Stimulated activated CD8-positive, alpha-beta memory T cell treated with anti-CD3 and anti-CD28 coated beads, Interleukin-4, amount 100 ng/mL, for 4 hours (primary cell): ENCODE measurements at places on chromosomes 12 and 14.

DNA sequence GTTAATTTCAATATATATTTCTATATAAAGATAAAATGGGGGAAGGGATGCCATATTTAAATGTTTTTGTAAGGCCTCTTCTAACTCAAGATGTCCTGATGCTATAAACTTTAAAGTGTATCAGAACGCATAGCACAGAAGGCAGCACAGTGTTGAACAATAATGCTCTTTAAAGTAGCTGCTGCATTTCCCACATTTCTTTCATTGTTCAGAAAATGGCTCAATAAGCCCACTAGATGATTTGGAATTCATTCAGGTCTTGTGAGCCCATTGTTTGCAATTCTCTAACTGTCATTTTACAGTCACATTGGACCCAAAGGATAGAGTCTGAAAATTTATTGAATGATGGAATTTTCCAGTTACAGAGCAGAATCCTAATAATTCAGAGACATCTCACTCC is 64.0 kb upstream of the PCED1B start:
- no peak for DNase-seq

DNA sequence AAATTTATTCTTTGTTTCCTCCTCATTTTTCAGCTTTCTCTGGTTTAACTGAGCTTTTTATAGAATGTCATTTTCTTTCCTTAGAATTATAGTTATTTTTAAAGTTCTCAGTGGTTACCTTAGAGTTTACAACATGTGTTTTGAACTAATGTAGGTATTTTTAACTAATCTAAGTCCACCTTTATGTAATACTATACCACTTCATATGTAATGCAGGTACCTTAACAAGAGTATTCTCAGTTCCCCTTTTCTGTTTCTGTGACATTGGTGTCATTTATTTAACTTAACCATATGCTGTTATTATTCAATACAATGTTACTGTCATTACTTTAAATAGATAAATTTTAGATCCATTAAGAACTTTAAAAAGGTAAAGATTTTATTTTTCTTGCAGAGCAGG is 30.3 kb upstream of the KCNC2 start:
- DNase-seq = no peak

GRCh38 chr12:59059088-59059935 is 139.0 kb upstream of the LRIG3 start:
- no peak for DNase-seq

DNA sequence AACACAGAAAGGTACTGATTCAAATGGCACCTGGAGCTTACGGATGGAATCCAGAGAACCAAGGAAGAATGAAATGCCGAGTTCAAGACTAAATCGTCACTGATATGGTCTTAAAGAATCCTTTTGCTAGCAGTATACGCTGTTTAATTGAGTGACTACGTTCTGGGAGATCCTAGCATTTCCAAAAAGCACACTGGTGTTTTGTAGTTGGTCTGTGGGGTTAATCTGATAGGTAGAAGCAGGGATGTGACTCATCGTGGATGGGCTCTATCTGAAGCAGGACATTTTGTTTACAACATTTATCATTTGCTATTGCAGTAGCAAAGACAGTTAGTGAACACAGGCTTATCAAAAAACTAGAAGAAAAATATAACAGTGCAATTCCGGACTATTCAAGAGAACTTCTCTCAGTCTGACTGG is 169.2 kb upstream of the HMGA2 start:
- no peak for DNase-seq
